Brain pericyte (primary cell): ENCODE measurements at places on chromosomes 5 and 9.

DNA sequence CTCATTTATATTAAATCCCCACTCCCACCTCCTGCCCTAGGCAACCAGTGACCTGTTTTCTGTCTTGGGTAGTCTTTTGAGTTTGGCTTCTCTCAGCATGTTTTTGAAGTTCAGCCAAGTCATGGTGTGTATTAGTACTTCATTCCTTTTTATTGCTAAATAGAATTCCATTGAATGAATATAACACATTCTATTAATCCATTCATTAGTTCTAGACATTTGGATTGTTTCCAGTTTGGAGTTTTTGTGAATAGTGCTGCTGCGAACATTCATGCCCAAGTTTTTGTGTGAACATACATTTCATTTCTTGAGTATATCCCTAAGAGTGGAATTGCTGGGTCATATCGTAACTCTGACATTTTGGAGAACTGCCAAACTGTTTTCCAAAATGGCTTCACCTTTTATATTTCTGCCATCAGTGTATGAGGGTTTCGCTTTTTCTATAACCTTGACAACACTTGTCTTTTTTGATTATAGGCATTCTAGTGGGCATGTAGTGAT, 2.7 kb downstream of the ZNF346 start:
- no peak for DNase-seq

GRCh38 chr9:21761309-21761901, 41.0 kb upstream of the MTAP start:
- DNase-seq = no peak

GRCh38 chr5:128974567-128974966, 9.3 kb downstream of the SLC27A6 start:
- no peak for DNase-seq

DNA sequence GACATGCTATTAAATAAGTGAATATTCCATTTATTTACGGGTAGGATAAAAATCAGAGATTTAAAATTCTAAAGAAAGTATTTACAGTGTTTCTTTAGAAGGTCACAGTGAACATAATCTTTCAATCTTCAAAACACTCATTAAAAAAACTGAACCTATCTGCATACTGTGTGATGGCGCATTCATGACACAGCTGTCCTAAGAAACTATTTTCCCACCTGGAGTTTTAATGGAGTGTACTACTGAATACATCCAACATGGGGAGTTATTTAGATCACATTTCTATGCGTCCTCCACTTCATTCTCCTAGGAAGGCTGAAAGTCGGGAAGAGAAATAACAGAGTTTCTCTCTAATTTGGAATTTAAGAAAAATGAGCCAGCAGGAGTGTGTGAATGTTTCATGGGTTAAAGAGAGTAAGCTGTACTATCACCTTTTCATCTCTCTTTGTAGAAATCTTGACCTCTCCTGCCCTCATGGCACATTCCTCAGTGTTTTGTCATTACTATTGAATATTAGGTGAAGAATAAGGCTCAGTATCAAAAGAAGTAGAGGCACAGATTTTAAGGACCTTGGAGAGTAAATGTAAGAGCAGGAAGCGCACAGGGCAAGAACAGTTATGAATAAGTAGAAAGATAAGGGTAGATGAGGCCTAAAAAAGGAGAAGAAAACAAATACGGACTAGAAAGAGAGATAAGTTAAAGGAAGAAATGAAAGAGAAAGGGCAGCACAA, 551.2 kb upstream of the TUSC1 start:
- no peak for DNase-seq

DNA sequence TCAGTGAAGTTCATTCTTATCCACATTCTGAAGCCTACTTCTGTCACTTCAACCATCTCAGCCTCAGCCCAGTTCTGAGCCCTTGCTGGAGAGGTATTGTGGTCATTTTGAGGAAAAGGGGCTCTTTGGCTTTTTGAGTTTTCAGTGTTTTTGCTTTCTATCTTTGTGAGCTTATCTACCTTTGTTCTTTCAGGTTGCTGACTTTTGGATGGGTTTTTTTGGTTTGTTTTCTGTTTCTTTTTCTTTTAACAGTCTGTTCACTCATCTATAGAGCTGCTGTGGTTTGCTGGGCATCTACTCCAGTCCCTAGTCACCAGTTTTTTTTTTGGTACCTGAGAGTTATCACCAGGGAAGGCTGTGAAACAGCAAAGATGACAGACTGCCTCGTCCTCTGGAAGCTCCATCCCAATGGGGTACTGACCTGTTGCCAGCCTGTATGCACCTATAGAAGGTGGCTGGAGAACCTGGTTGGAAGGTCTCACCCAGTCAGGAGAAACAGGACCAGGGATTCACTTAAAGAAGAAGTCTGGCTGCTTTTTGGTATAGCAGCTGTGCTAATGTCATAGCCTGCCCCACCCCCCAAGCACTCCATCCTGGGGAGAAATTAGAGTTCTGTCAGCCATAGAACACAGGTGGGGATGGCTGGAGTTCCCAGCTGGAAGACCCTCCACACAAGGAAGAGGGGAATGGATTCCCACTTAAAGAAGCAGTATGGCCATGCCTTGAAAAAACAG, 138.6 kb upstream of the TSLP start:
- DNase-seq = no peak

DNA sequence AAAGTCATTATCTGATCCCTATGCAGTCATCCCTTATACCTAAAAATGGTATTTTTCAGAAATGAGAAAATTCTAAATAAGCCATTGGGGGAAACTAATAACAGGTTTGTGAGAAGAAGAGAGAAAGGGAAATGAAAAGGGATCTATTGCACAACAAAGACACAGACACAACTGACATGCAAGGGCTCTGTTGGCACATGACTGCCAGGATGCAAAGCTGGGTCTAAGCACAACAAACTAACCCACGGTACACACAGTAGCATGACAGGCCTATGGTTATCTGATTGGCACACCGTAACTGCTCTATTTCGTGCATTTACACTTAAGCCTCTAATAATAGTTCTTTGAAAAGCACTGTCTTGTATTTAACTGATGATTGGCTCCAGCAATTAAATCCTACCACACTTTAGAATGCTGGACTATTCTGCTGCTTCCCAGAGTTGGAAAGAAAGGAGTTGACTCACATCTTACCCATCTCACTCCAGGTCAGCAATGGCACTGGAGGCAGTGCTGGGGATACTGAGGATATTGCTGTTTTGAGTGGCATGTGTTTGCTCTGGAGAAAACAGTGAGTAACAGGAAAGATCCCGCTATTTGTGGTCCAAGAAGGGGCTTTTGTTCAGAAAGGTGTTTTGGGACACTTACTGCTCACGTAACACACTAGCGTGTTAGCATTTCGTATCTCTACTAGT, 328.3 kb downstream of the GLIS3 start:
- no peak for DNase-seq

DNA sequence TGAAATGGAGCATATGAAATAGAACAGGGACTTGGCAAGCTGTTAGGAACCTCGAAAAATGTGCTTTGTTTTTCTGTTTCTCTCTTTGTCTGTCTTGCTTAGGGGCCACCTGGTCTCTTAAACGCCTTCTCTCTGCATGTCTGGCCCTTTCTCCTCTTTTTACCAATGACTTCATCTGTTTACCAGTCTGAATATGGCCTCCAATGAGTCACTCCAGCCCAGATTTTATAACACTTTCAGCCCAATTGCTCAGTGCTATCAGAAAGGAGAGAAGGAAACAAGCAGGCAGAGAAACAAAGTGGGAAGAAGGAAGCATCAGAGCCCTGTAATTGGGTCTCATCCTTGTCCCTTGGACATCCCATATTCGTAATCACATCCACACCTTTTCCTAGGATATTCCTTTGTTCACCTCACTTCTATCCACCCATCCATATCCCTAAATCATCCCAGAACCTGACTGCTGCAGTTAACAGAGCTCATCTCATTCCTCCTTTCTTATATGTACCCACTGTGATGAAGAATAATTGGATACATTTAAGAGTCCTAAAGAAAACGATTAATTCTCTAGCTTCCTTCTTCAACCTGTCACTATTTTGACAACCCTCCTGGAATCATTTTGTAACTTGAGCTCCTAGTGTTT, 151.8 kb upstream of the GPR151 start:
- DNase-seq = no peak

DNA sequence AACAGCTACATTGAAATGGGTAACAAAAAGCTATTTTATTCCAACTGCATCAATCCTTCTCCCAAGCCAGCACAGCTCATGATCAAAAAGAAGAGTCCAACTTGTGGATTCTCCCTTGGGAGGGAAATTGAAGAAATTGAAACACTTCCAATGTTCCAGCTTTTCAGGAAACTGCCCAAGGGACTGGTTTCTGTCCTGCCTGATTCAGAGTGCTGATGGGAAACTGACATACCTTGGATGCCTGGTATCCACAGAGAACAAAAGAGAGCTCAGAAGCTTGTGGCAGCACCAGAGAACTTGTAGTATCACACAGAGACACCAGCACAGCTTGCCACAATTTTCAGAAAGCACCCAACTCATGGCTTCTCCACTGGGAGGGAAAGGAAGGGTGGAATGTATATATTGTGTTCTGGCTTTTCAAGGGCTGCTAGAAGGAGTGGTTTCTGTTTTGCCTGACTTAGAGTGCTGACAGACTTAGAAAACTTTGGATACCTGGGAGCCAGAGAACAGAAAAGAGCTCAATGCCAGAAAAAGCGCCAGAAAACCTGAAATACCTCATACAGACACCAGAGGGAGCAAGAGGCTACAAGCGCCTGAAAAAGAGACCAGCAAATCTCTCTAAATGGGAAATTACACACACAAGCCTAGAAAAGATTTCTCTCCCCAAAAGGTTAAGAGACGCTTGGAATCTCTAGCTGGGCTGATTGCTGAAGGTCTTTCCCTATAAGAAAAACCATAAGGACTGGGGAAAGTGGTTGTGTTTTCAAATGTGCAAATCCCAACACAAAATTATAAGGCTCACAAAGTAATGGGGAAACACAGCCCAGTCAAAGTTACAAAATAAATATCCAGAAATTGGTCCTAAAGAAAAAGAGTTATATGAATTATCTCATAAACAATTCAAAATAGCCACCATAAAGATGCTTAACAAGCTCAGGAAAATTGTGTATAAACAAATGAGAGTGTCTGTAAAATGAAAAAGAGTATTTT, 178.8 kb downstream of the SPOCK1 start:
- DNase-seq = no peak

DNA sequence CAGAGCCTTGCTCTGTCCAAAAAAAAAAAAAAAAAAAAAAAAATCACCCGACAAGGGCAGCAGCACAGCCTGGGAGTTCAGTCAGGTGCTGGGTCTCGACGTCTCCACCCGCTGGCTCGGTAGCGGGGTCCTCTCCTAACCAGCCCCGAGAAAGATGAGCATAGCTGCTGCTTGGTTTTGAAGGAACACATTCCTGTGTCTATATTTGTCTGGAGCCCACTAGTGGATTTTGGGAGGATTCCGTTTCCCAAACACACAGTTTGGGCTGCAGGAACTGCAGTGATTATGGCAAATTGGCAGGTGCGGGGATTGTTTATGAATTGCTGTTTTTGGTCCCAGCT, 1.2 kb downstream of the OTULINL start:
- DNase-seq = no peak

DNA sequence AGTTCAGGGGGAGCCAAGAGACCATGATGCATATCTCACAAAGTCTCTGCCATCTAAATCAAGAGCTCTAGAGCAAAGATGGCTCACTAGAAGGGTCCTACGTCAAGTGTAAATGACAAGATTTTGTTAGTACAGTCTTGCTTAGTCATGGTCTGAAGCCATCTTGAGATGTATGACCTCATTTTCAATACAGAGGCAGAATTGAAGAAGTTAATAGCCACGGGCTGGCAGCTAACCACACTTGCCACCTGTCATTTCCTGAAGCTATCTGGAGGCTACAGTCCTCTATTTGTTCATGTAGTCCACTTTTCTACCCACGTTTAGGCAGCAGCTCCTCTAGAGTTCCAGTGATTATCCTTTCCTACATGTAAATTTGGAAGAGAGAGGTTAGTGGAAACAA, 231.7 kb upstream of the CDH12 start:
- DNase-seq = no peak

- no peak for DNase-seq
These were observed 39.7 kb upstream of the IL7R start for GRCh38 chr5:35816881-35817521.

- no peak for DNase-seq
These were observed 120.0 kb downstream of the ZNF354C start for GRCh38 chr5:179180061-179180610.
